Right renal cortex interstitium (tissue), 3 donors: ENCODE measurements at places on chromosomes 7 and 10. TPM values are rescaled to one million over a fixed set of nuclear protein-coding genes. Genes with fewer than 3 reads are reported as not detected.

Gene UNCX
- 6.5 TPM for polyA plus RNA-seq

Gene CYP2W1
- 1.1 TPM for polyA plus RNA-seq

Gene VWDE
- polyA plus RNA-seq: 3.1 TPM

Gene TRPV5
- 0.76 TPM for polyA plus RNA-seq

Gene ARHGAP19
- polyA plus RNA-seq: 33.9 TPM

Gene FEZF1
- not detected for polyA plus RNA-seq

Gene KBTBD2
- 60.5 TPM for polyA plus RNA-seq

Gene SCIN
- 110 TPM for polyA plus RNA-seq

Gene OR6V1
- polyA plus RNA-seq: not detected

Gene SSC4D
- 5.5 TPM for polyA plus RNA-seq

Gene NPTX2
- polyA plus RNA-seq: 3.0 TPM

Gene PNLIPRP1
- not detected for polyA plus RNA-seq

Gene IL6
- 0.21 TPM for polyA plus RNA-seq
